ENCODE measurements at places on chromosomes 4 and X.

GRCh38 chrX:65601530-65602220, 65.8 kb upstream of the MSN start:
- no peak for DNase-seq

- no peak for DNase-seq
These were observed 204.1 kb upstream of the DDX53 start for GRCh38 chrX:22795671-22796070.

- DNase-seq, result no peak
These were observed 127.6 kb downstream of the GPC3 start for GRCh38 chrX:133857640-133858269.

DNA sequence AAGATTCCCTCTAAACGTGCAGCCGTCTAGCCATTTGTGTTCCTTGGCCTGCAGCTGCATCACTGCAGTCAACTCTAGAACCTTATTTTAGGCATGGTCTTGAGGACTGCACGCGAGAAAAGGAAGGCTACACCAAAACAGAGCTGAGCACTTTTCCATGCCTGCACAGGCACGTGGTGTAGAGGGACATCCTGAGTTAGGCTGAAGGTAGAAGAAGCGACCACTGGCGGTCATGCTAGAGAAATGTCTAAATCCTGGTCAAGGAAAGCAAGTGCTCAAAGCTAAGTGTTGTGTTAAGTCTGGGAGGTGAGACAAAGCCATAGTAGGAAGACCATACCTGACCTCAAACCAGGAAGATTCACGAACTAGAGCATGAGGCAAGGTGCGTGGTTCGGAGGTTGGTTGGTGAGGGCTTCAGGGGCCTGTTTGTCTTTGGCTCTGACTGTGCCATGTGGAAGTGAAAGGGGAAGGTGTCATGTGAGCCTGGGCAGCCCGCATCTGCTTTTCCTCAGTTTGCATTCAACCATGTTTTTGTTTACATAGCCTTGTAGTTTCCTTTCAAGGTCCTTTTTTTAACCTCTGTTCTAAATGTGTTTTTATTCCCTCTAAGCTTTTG, 203.8 kb downstream of the AASDH start:
- no peak for DNase-seq

DNA sequence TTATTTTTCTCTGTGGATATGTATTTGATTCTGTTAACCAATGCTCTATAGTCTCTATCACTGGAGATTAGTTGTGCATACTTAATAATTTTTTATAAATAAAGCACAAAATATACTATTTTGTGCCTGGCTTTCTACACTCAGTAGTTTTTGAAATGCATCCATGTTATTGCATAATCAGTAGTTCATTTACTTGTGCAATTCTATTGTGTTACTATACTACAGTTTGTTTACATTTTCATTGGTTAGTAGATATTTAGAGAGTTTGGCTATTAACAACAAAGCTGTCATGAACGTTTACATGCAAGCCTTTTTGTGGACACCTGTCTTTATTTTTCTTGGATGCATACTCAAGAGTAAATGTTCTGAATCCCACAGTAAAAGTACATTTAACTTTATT, 265.0 kb upstream of the FAT4 start:
- no peak for DNase-seq

DNA sequence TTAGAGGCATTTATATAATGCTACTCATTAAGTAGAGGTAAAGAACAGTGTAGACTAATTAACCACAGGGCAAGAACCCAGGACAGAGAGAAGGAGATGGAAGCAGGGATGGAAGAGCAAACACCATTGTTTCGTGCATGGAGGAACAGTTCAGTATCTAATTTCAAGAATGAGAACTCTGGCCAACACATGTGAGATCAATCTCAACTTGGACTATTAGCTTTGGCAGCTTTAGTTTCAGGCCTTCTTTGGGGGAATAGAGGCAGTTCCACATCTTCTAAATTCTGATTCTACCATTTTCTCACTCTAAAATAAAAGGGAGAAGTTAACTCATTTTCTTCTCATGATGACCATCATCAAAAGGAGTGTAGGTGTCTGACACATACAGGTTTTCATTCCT, 207.0 kb downstream of the LDB2 start:
- DNase-seq, result no peak

DNA sequence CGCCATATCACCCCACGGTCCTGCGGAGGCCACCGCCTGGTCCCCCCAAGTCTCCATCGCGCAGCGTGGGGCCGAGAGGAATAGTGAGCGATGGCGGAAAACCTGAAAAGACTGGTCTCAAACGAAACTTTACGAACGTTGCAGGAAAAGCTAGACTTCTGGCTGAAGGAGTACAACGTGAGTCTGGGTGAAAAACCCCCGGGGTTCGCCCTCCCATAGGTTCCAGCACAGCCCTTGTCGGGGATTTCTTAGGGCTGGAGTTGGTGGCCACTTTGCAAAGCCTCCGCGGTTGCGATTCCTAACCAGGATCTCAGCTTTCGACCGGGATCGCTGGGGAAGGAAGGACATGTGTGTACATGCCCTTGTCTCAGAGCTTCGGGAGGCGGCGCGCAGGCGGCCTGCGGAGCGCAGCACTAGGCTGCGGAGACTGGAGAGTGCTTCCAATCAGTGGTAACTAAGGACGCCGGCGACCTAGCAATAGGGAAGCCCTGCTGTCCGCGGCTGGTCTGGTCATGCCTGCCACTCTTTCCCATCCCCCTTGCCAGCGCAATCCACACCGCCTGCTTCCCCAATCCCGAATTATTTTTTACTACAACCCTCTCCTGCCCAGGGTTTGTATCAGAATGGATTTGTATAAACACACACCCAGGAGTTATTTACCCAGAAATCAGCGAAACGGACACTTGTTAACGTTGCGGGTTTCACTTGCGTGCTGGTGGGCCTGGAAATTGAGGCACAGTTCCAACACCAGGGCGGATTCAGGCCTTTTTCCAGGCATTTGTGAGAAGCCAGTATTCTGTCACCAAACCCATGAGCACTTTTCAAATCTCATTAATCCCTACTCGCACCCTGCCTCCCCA, 741 bp downstream of the SPATA18 start:
- peak; percentile 87 for DNase-seq

DNA sequence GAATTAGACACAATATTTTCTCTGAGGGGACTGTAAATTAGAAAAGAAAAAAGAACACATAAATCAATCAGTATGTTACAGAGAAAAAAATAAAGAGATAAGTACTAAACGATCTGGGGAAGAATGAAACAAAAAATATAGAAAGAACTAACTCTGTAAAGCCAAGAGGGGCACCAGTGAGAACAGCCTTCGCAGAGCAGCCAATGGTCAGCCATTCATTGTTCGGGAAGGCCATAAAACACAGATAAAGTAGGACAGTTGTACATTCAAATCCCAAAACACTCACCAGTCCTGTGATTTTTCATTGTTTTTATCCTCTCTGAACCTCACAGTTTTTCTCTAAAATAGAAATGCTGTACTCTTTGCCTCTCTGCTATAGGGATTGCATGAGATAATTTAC, 127.9 kb downstream of the NEK1 start:
- DNase-seq, result no peak

GRCh38 chr4:141524116-141524515, 112.3 kb upstream of the IL15 start:
- DNase-seq, result no peak

- DNase-seq, result no peak
These were observed 134.7 kb downstream of the SHROOM3 start for GRCh38 chr4:76569706-76570105.

DNA sequence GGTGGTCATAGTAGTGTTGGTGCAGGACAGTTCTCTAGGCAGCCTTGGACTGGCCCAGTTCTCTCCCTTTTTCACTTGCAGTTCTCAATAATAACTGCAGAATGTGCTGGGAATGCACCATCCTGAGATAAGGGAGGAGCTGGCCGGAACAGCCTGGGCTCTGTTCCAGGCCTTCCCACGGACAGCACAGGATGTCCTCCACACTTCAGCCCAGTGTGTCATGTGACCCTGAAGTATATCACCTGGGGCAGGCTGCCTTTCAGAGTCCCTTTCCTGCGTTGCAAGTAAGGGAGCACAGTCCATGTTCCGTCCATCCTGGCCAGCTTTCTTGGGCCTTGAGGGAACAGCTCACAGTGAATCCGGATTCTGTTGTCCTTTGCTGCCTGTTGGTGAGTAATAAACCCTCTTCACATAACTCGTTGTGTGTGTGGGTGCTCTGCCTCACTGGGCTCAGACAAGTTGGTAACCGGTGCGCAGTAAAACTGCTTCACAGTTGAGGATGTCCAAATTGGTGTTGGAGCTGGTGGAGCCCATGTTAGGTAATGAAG, 32.3 kb upstream of the BBS12 start:
- no peak for DNase-seq

DNA sequence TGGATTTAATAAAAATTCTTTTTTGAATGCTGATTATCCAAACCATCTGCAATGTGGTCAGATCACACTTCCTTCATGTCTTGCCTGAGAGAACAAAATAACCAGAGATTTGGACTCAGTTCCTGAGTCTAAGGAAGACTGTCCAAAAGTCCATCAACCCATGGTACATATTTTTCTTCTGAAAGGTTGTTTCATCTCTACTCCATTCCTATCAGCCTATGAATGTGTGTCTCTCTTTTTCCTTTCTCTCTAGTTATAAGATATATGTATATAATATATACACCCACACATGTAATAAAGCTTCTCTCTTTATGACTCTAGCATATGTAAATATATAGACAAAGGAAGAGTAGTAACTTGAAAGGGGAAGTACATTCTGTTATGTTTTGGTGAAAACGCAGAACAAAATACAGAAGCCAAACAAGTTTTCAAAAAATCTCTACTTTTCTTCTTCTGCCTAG, 226.9 kb downstream of the ARHGAP24 start:
- no peak for DNase-seq

GRCh38 chrX:74593593-74593992, 20.8 kb downstream of the RLIM start:
- no peak for DNase-seq

GRCh38 chr4:156968479-156968984, 3.1 kb downstream of the PDGFC start:
- DNase-seq, result peak; percentile 31

DNA sequence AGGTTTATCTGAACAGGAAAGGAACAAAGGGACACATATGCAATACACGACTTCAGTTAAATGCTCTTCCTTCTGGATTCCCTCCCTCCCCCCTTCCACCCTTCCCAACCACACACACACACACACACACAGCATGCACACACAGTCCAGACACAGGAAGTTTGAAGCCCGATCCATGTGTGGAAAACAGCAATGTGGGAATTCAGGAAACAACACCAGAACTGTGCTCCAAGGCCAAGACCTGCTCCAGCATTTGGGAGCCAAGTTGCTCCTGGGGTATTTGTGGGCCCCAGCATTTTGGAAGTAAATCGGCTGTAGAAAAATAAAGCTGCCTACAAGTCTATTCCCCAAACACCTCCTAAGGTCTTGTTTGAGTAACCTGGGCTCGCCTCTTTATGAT, 5.6 kb upstream of the AMOT start:
- DNase-seq, result no peak

- DNase-seq, result no peak
These were observed 66.8 kb downstream of the USP46 start for GRCh38 chr4:52592287-52592686.

DNA sequence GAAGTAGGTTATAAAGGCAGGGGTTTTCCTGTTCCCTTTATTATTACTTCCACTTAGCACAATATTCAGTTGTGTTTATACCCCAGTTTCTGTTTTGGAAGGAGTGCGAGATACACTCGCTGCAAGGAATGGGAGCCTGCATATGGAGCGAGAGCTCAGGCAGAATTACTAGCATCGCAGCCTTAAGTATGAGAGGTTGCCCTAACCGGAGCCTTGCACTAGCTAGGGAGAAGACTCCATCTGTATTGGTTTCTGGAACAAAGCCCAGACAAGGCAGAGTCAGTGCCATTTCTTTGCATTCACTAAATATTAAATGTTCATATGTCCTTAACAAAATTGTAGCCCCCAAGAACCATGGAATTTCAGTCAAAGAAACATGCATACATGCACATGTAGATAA, 6.2 kb upstream of the DCTD start:
- DNase-seq, result no peak

GRCh38 chr4:74088396-74088795, 10.6 kb downstream of the CXCL2 start:
- DNase-seq, result no peak

GRCh38 chr4:54813674-54814073, 155.9 kb downstream of the KIT start:
- DNase-seq, result no peak

DNA sequence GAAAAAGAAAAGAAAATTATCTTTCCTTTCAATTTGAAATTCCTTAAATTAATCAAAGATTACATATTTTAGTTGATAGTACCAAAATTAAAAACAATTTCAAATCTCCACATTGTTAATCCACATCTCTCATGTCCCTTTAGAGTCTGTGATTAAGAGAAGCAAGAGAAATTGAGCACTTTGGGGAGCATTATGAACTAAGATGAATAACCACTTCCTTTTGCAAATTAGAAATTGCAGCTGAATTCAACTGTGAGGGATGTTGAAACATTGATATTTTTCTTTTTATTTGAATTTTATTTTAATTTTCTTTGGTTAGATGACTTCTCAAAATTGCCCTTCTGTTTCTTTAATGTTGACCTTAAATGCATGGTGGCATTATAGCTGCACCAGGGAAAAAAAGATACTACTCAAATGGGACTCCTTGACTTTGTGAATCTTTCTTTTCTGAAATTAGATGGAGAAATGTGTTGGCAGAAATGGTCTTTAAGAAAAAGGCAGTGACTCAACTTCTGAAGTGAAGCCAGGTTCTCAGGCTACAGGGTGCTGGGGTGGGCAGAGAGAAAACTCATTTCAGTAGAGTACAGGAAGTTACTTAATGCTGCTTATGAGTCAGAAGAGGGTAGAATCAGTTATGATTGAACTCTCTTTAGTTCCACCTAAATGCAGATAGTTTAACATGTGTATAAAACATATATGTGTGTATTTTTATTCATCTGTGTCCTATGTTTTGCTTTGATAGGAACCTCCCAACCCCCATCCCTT, 92.0 kb upstream of the TNIP3 start:
- DNase-seq, result no peak

GRCh38 chrX:54992911-54993622, 921 bp downstream of the PFKFB1 start:
- DNase-seq, result no peak

- DNase-seq, result no peak
These were observed 17.4 kb downstream of the TLR10 start for GRCh38 chr4:38765382-38765781.

DNA sequence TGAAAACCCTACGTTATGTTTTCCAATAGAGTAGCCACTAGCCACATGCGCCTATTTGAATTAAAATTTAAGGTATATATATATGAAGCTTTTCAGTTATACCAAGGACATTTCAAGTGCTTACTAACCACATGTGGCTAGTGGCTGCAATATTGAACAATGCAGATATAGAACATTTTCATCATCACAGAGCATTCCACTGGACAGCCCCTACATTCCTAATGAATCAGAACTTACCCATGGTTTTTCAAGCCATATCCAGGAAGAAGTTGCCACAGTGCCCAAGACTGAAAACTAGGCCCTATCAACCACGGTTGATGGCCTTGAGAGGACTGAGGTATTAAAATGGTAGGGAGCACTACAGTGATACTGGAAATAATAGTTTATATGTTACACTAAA, 29.7 kb downstream of the NEK1 start:
- DNase-seq, result no peak

GRCh38 chr4:8538703-8539567, 41.3 kb upstream of the GPR78 start:
- no peak for DNase-seq

GRCh38 chr4:181202240-181202639, 1041.0 kb upstream of the TENM3 start:
- no peak for DNase-seq

GRCh38 chr4:158934996-158935669, 166.3 kb downstream of the FNIP2 start:
- DNase-seq, result no peak

GRCh38 chrX:15474028-15474427, 19.1 kb downstream of the PIR start:
- no peak for DNase-seq
